ENCODE measurements at places on chromosomes 16 and 17.
A peak's percentile ranks its signal among the peaks of the same experiment; 100 is the strongest.

DNA sequence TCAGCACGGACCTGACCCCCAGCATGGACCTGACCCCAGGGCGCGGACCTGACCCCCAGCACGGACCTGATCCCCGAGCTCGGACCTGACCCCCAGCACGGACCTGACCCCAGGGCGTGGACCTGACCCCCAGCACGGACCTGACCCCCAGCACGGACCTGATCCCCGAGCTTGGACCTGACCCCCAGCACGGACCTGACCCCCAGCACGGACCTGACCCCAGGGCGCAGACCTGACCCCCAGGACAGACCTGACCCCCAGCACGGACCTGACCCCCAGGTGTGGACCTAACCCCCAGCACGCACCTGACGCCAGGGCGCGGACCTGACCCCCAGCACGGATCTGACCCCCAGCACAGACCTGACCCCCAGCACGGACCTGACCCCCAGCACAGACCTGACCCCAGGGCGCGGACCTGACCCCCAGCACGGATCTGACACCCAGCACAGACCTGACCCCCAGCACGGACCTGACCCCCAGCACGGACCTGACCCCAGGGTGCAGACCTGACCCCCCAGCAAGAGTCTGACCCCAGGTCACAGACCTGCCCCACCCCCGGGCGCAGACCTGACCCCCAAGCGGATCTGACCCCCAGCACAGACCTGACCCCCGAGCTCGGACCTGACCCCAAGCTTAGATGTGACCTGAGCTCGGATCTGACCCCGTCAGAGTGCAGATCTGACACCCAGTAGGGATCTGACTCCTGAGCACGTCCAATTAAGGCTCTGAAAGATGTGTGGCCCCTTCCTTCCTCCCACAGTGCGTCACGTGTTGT, 98.7 kb downstream of the C16orf95 start:
- DNase-seq = no peak

- no peak for DNase-seq
These were observed 52.0 kb upstream of the MMP2 start for GRCh38 chr16:55426865-55427484.

DNA sequence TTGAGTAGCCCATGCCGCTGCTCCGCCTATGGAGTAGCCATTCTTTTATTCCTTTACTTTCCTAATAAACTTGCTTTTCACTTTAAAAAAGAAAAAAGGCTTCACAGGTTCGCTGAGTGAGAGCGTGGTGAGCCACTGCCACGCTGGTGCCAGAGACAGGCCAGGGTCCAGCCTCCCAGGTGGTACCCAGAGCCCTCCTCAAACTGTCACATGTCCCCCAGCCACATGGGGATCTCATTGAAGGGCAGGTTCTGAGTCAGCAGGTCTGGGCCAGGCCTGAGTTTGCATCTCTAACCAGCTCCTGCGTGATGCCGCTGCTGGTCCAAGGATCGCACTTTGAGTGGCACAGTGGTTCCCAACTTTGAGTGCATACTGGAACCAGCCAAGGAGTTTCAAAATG, 36.2 kb downstream of the RBFOX3 start:
- DNase-seq = no peak

DNA sequence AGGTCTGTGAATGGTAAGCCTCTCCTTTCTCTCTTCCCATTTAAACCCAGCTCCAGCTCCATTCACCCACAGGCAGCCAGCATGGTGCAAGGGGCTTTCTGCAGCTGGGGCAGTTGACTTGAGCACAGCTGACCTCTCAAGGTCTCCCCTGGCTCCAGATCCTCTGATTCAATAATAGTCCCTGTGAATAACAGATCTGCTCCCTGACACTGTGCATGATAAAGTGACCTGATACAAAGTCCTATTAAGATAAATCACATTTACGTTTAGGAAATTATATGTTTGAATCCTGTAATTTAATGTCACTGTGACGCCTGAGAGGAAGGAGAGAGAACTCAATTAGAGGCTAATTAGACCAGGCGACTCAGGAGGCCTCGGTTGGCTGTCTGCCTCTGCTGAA, 540.4 kb upstream of the CDH11 start:
- no peak for DNase-seq

DNA sequence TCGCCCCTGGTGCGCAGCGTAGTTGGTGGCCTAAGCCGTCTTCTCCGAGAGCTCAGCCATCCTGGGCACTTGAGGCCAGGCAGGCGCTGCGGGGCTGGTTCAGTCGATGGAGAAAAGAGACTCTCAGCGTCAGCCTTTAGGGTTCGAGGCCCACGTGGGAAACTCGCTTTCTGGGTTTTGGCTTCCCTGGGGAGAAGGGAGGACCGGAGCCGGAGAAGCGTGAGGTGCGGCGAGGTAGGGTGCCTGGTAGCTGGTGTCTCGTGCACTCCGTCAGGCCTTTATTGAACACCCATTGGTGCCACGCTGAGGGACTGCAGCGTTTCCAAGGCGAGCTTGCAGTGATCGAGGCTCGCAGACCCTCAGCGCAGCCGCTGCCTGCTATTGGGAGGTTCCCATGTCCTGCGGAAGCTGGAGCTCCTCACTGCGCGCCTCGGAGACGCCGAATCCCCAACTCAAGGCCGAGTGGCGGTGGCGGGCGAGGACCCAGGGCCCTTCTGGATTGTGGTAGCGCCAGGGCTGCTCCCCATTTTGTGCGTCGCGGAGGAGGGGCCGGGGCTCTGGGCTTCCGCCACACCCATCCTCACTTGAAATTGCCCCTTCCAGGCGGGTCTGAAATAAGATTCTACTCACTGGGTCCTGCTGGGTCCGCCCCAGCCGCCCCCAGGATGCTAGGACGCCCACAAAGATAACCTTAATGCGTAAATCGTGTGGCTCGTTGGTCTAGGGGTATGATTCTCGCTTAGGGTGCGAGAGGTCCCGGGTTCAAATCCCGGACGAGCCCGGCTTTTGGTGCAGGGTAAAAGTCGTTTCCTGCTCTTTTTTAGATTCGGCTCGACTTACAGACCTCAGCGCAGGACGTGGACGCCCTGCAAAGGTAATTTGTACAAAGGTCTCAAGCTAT, 1.2 kb downstream of the OR1F1 start:
- no peak for DNase-seq

DNA sequence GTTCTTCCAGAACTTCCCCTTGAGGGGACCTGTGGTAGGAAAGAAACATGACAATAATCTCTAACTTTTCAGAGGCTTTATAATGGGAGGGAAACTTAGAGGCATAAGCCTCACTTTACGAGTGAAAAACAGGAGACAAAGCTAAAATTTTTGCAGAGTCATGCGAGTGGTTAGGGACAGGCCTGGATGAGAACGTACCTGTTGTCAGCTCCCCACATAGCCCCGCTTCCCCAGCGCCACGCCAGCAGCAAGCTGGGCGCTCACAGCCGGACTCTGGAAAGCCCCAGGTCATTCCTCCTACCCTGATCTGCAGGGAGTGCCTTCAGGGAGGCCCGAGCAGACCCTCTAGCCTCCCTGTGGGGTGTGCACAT, 53.6 kb downstream of the LDHD start:
- DNase-seq = no peak

DNA sequence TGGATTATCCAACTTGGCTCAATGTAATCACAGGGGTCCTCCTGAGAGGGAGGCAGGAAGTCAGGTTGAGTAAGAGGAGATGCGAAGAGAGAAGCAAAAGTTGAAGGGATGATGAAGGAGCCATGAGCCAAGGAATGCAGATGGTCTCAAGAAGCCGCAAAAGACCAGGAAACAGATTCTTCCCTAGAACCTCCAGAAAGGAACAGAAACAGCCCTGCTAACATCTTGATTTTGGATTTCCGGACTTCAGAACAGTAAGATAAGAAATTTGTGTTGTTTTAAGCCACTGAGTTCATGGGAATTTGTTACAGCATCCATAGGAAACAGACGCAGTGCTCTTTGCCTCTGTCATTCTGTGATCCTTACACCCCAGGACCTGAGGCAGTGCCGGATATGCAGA, 26.8 kb downstream of the CMTR2 start:
- no peak for DNase-seq

DNA sequence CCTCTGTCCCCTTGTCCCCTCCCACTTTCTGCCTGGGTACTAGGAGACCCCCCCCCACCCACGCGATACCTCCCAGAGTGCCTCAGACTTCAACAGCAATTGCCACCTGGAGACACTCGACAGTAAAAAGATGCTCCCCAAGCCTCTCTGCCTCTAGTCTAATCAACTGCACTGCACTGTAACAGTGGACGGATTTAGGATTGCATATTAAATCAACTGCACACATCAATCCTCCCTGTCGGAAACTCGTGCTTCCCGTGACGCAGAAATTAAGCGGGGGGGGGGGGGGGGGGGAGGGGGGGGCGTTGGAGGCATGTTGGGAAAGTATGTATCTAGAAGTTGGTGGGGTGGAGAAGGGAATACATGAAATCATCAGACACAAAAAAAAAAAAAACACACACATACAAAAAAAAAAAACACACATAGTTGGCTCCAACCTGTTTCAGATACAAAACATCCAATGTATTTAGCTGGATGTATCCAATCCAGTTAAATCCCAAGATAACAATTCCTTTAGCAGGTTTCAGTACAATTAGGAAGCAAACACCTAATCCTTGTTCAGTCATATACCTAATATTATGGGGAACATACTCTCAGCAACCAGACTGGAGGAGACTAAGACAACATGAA, 29.7 kb downstream of the FAM222B start:
- DNase-seq = no peak

DNA sequence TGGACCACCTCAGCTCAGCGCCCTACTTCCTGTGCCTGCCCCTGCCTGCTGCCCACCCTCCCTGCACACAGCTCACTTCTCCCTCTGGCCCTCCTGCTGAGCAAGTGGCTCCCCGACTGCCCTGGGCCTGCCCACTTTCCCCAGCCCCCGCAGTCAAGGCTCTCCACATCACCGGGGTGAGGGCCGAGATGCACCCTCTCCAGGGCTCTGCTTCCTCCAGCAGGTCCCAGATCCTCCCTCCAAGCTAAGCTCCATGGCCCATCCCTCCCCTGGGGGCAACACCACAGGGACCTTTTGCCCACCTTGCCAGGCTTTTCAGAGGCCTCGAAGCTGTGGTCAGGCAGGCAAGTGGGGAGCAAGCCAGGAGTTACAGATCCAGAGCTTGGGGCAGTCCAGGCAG, 820.2 kb downstream of the KCNJ18 start:
- no peak for DNase-seq

DNA sequence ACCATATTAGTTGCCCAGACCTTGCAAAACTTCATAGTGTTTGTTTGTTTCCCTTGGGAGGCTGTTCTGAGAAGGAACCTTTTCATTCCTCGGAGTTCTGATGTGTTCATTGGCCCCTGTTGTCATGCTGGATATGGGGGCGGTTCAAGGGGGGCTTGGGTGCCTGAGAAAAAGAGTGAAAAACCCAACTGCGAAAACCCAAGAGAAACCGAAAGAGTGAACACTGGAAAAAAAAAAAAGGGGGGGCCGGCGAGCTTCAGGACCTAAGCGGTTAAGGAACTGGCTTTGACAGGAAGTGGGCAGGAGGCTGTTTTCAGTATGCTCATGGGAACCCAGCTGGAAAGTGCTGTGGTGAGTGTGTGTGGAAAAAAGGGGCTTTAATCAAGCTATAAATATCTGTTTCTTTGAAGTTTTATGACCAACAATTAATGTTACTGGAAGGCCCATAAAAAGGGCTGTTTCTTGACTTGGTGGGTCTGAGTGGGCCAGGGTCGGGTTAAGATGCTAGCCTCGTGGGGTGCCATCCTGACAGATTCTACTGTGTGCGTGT, 510.7 kb downstream of the MAF start:
- DNase-seq = no peak

DNA sequence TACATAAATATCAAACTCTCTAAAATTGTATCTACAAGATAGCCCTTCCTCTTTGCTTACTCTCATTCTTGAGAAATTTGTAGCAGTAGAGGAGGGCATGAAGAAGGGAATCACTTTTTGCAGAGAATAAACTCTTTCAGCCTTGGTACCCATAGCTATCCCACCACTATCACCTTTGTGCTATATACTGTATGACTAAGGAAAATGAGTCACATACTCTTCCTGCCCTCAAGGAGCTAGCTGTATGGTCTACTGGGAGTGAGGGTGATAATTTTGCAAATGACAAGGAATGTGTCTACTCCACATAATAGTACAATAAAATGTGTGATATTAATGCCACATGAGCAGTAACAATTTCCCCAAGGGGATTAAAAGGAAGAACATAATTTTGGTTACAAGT, 184.6 kb upstream of the WSB1 start:
- no peak for DNase-seq

DNA sequence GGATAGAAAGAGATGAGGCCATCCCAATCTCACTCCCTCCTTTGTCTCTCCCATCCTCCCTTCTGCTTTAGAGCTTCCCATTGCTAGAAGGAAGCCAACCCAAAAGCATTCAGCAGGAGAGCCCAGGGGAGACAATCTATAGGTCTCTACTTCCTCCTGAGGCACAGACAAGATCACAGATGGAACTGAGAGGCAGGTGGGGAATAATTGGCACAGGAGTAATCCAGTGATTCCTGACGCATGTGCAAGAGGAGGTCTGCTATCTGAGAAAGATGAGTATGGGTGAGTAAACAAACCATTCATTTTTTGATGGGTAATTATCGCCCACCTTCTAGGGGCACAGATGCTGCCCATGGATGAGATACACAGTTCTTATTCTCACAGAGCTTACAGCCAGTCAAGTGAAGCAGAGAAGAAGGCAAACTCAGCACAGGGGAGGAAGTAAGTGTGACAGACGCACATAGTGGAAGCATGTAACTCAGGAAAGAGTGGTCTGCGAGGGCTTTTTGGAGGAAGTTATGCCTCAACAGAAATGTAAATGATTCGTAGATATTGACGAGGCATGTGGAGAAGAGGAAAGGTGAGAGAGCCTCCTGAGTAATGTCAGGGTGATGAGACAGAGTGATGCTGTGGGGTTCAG, 88.9 kb upstream of the HLF start:
- DNase-seq = no peak

- DNase-seq = peak; percentile 98
These were observed 11.6 kb upstream of the MARCHF10 start for GRCh38 chr17:62819511-62820221.

GRCh38 chr17:72590382-72590781, 469.6 kb downstream of the SOX9 start:
- no peak for DNase-seq

DNA sequence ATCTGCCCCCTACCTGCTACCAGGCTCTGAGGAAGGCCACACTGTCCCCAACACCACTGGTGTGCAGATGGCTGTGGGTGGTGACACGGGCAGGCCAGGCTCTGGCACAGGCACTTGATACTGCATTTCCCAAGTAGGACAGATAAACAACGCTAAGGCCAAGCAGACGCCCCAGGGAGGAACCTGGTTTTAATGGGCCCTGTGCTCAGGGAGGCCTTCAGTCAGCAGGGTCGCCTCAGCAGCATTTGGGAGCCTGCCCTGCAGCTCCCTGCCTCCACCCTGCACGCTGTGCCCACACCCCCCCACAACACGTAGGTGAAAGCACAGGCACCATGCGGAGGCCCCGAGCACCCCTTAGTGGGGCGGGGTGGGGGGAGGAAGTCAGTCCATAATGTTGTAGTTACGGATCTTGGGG, 3.3 kb upstream of the FASN start:
- DNase-seq = no peak

DNA sequence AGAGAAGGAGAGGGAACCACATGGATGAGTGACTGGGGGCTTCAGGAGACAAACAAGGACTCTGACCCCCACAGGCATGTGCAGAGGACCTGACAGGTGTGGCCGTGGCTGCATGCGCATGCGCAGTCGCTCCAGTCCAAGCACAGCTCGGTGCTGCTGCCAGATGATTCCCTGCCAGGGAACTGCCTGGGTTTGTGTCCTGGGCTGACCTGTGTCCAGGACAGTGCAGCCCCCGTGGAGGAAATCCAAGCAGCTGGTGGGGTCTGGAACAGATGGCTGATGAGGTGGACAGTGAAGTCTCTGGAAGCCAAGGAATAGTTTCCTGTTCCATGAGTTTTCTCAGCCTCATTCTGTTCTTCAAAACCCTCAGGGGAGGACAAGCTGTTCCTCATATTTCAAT, 27.3 kb downstream of the LASP1 start:
- DNase-seq = peak; percentile 61

GRCh38 chr16:84778720-84779119, 41.1 kb upstream of the CRISPLD2 start:
- no peak for DNase-seq
